ENCODE measurements at places on chromosomes 6 and 20.
A peak's percentile ranks its signal among the peaks of the same experiment; 100 is the strongest.

GRCh38 chr6:23414051-23414445 lies 712.0 kb upstream of the NRSN1 start:
- peak; percentile 44 for DNase-seq

DNA sequence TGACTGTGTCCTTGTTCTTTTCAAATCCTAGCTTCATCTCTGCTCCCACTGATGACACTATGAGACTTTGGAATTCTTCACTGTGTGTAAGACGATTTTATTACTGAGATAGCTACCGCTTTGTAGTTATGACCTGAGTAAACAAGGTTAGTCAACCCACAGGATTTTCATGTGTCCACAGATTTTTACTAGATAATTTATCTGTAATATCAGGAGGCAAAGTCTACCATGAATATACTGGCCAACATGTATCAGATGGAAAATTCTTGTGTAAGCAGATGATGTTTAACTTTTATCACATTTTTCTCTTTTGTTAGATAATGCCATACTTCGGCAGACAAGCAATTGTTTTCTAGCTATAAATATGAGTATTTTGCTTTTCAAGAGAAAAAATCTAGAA lies 119.8 kb downstream of the SGK1 start:
- no peak for DNase-seq

DNA sequence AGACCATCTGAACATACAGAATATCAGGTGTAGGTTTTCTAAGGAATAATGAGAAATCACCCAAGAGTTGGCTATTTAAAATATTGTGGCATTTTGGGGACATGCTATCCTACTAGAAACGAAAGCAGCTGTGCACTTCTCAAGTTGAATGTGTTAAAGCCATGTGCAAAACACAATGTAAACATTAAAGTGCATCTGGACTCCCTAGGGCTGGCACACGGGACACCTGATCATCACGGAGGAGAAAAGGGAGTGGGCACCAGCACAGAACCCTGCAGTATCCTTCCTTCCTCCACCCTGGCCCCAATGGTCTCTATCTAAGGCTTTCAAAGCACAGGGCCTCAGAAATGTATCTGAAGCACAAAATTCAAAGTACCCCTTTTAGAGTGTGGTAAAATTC lies 94.3 kb downstream of the INSM1 start:
- no peak for DNase-seq

DNA sequence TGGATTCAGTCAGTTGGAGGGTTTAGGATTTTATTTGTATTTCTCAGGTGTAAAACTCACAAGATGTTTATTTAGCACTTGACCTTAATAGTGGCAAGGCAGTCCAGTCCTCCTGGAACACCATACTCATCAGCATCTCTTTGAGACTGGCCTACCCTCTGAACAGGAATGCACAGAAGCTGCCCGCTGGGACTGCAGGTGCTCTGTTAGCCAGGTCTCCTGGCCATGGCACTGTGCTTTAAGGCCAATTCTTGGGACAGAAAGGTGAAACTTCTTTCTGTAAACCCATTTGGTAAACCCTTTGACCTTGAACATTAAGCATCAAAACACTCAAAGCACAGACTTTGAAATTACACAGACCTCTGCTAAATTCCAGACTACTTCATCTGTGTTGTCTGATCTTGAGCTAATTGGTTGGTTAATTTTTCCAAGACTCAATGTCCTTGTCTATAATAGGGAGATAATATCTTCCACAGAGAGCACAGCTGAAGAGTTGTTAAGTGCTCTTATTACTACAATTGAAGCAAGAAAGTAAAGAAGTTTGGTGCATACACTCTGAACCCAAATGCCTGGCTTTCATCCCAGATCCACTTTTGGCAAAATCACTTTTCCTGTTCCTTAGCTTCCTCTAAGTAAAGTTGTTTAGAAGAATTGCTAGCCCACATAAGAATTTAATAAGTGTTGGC lies 54.9 kb upstream of the NT5E start:
- no peak for DNase-seq

- DNase-seq: peak; percentile 62
Measured at GRCh38 chr20:51695574-51696303, 72.5 kb downstream of the ATP9A start.

- DNase-seq: no peak
Measured at GRCh38 chr6:157808405-157808950, 14.6 kb upstream of the SNX9 start.

- DNase-seq: no peak
Measured at GRCh38 chr6:158905277-158905676, 86.1 kb upstream of the EZR start.
